A549 treated with DMSO at 1 μM for 4 hours (cell line): ENCODE measurements at places on chromosomes 13 and 19. TPM values are rescaled to one million over a fixed set of nuclear protein-coding genes. Genes with fewer than 3 reads are reported as not detected.

PCDH9 gene
- total RNA-seq: 6.7 to 9.3 TPM (median 8.7 TPM) in 5 replicates

TMEM145 gene
- 2.2 to 4.2 TPM (median 3.7 TPM) in 5 replicates for total RNA-seq

CEACAM21 gene
- not detected in 5 replicates for total RNA-seq

VAV1 gene
- 7.0 to 8.7 TPM (median 8.2 TPM) in 5 replicates for total RNA-seq

BRSK1 gene
- total RNA-seq: 3.4 to 5.4 TPM (median 4.8 TPM) in 5 replicates

GNG7 gene
- total RNA-seq: 0.02 to 0.09 TPM (median 0.07 TPM) in 4 of 5 replicates, not detected in the other

MCEMP1 gene
- total RNA-seq: not detected in 5 replicates

ZNF540 gene
- total RNA-seq: 0.07 TPM in 2 of 5 replicates, not detected in the others

U2AF2 gene
- total RNA-seq: 262 to 319 TPM (median 307 TPM) in 5 replicates

ZNF813 gene
- total RNA-seq: 0.16 to 0.80 TPM (median 0.26 TPM) in 5 replicates

FCHO1 gene
- total RNA-seq: 16.5 to 22.2 TPM (median 19.9 TPM) in 5 replicates

DIRAS1 gene
- 3.5 to 4.3 TPM (median 4.1 TPM) in 5 replicates for total RNA-seq

KIR2DL1 gene
- total RNA-seq: not detected in 5 replicates

BRCA2 gene
- 4.5 to 6.2 TPM (median 5.6 TPM) in 5 replicates for total RNA-seq

TMEM255B gene
- total RNA-seq: 0.65 to 1.0 TPM (median 0.70 TPM) in 5 replicates

VSTM1 gene
- 0.48 to 1.0 TPM (median 0.62 TPM) in 5 replicates for total RNA-seq

LRP3 gene
- 36.5 to 60.5 TPM (median 53.6 TPM) in 5 replicates for total RNA-seq

ZIC2 gene
- total RNA-seq: 10.4 to 17.7 TPM (median 12.5 TPM) in 5 replicates

FCAR gene
- not detected in 5 replicates for total RNA-seq

KANK3 gene
- total RNA-seq: 2.7 to 4.5 TPM (median 3.2 TPM) in 5 replicates

ZNF296 gene
- 6.6 to 9.2 TPM (median 7.7 TPM) in 5 replicates for total RNA-seq

PEAK3 gene
- not detected in 5 replicates for total RNA-seq

UNC13A gene
- total RNA-seq: 1.6 to 2.2 TPM (median 1.8 TPM) in 5 replicates

PRKCG gene
- 4.4 to 6.6 TPM (median 6.0 TPM) in 5 replicates for total RNA-seq

SYT5 gene
- 2.5 to 5.1 TPM (median 3.9 TPM) in 5 replicates for total RNA-seq

SAMD1 gene
- 32.8 to 49.0 TPM (median 43.8 TPM) in 5 replicates for total RNA-seq

ELF1 gene
- 24.1 to 32.3 TPM (median 28.4 TPM) in 5 replicates for total RNA-seq

ZNF546 gene
- total RNA-seq: 2.0 to 2.3 TPM (median 2.1 TPM) in 5 replicates

ZNF763 gene
- total RNA-seq: not detected in 5 replicates

CLEC17A gene
- not detected in 5 replicates for total RNA-seq

A1BG gene
- 9.9 to 13.7 TPM (median 12.2 TPM) in 5 replicates for total RNA-seq

ZNF724 gene
- total RNA-seq: 0.69 to 1.3 TPM (median 0.87 TPM) in 5 replicates

ALKBH7 gene
- total RNA-seq: 19.7 to 34.9 TPM (median 32.6 TPM) in 5 replicates

TLE6 gene
- 4.1 to 6.1 TPM (median 5.0 TPM) in 5 replicates for total RNA-seq

KCNC3 gene
- total RNA-seq: 1.1 to 1.7 TPM (median 1.4 TPM) in 5 replicates

OVOL3 gene
- total RNA-seq: 0.36 to 0.52 TPM (median 0.37 TPM) in 4 of 5 replicates, not detected in the other

NDUFA13 gene
- total RNA-seq: 135 to 177 TPM (median 144 TPM) in 5 replicates

ZNF57 gene
- total RNA-seq: 1.6 to 2.7 TPM (median 2.2 TPM) in 5 replicates

B3GNT8 gene
- total RNA-seq: 0.08 to 0.11 TPM (median 0.09 TPM) in 3 of 5 replicates, not detected in the others

METTL21C gene
- not detected in 5 replicates for total RNA-seq

KIR2DL4 gene
- total RNA-seq: not detected in 5 replicates

ZNF222 gene
- total RNA-seq: 3.5 to 4.7 TPM (median 4.0 TPM) in 5 replicates

PLPPR2 gene
- total RNA-seq: 8.3 to 11.2 TPM (median 10.5 TPM) in 5 replicates

COX6B2 gene
- 0.93 to 1.6 TPM (median 1.0 TPM) in 5 replicates for total RNA-seq

GRIN3B gene
- 1.1 to 2.9 TPM (median 2.4 TPM) in 5 replicates for total RNA-seq

SH2D3A gene
- 12.9 to 14.9 TPM (median 13.3 TPM) in 5 replicates for total RNA-seq

ZNF578 gene
- not detected in 5 replicates for total RNA-seq

PCDH20 gene
- not detected in 5 replicates for total RNA-seq

C1QTNF9 gene
- not detected in 5 replicates for total RNA-seq

ZNF878 gene
- not detected in 5 replicates for total RNA-seq

ZSWIM9 gene
- total RNA-seq: 6.5 to 7.7 TPM (median 6.7 TPM) in 5 replicates

CFAP97D2 gene
- total RNA-seq: not detected in 5 replicates

ZNF570 gene
- 2.6 to 4.2 TPM (median 4.0 TPM) in 5 replicates for total RNA-seq

KLK11 gene
- not detected in 5 replicates for total RNA-seq

INSL3 gene
- 0.30 to 0.59 TPM (median 0.52 TPM) in 5 replicates for total RNA-seq

NCAN gene
- total RNA-seq: 0.03 to 0.20 TPM (median 0.09 TPM) in 4 of 5 replicates, not detected in the other

GNA15 gene
- 0.08 to 0.11 TPM (median 0.09 TPM) in 4 of 5 replicates, not detected in the other for total RNA-seq
